Activated naive CD4-positive, alpha-beta T cell treated with anti-CD3 and anti-CD28 coated beads, Interleukin-2, amount 10 ng/mL, durations not matched to agents 7 days and 5 days (primary cell): ENCODE measurements at places on chromosomes 1 and 21.

GRCh38 chr1:18077657-18078215, 29.9 kb upstream of the IGSF21 start:
- no peak for DNase-seq

GRCh38 chr1:7856345-7856744, 3.5 kb upstream of the UTS2 start:
- no peak for DNase-seq

GRCh38 chr21:22046576-22046975, 1048.4 kb downstream of the NCAM2 start:
- DNase-seq = no peak

- no peak for DNase-seq
These were observed 2.2 kb downstream of the RIPPLY3 start for GRCh38 chr21:37008724-37009123.

- no peak for DNase-seq
These were observed 74.2 kb downstream of the SNX7 start for GRCh38 chr1:98735756-98736155.

DNA sequence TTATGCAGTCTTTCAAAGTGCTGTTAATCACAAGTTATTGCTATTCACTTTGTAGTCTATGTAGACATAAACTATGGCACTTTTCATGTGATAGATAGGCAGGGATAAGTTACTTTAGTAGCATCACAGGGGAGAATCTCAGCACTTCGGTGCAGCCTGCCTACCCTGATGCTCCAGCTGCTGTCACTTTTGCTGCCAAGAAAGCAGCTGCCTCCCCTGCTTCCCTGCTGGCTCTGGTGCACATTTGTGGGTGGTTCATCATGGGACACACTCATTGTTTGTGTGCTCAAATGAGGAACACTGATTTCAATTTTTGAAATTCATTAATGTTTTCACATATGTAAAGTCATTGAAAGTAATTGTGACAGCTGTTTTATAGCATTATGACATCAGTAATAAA, 272.6 kb downstream of the S1PR1 start:
- no peak for DNase-seq

DNA sequence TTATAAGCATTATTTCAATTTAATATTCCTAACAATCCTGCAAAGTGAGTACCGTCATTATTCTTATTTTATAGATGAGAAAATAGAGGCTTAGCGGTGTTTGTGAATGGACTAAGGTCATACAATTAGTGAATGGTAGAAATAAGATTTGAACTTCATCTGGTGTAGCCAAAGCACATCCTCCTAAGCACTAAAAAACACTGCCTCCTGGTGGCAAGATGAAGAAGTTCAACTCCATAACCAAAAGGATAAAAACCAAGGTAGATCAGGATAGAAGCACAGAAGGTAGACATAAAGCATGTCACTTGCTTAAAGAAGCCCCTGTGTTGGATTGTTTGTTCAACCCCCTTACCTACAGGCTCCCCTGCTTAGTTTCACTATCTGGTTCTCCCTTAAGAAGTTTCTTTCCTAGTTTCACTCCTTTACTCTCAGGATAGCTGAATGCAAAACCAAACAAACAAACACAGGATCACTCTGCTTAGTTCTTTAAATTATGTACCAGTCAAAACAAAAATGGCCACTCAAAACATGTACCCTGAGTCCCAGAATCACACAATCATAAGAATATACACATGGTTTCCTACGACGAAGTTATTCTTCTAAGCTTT, 12.7 kb upstream of the AIM2 start:
- DNase-seq = peak; percentile 35
